Epithelial cell of prostate (primary cell): ENCODE measurements at places on chromosomes 11 and 22.
A peak's percentile ranks its signal among the peaks of the same experiment; 100 is the strongest.

GRCh38 chr11:126817523-126818450 is 182.8 kb downstream of the KIRREL3 start:
- DNase-seq: no peak

- no peak for DNase-seq
These were observed 68.7 kb upstream of the AMPD3 start for GRCh38 chr11:10386361-10386760.

DNA sequence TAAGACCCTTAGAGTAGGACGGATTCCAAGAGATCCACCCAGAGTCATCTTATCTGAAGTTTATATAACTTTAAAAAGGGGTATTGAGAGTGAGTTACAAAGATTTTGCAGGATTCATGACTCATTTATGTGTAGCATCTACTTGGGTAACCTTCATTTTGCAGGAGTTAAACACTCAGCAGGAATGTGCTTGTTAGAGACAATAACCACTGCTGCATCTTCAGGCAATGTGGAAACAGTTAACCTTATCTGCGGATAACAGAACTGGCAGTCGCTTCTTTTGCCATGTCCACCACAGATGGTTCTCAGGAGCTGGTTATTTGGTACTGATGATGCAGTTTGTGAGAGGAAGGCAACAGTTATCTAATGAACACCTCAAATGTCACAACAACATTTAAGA is 417.9 kb upstream of the DDI1 start:
- DNase-seq: no peak

GRCh38 chr11:117930668-117931330 is 1.6 kb upstream of the TMPRSS13 start:
- no peak for DNase-seq

DNA sequence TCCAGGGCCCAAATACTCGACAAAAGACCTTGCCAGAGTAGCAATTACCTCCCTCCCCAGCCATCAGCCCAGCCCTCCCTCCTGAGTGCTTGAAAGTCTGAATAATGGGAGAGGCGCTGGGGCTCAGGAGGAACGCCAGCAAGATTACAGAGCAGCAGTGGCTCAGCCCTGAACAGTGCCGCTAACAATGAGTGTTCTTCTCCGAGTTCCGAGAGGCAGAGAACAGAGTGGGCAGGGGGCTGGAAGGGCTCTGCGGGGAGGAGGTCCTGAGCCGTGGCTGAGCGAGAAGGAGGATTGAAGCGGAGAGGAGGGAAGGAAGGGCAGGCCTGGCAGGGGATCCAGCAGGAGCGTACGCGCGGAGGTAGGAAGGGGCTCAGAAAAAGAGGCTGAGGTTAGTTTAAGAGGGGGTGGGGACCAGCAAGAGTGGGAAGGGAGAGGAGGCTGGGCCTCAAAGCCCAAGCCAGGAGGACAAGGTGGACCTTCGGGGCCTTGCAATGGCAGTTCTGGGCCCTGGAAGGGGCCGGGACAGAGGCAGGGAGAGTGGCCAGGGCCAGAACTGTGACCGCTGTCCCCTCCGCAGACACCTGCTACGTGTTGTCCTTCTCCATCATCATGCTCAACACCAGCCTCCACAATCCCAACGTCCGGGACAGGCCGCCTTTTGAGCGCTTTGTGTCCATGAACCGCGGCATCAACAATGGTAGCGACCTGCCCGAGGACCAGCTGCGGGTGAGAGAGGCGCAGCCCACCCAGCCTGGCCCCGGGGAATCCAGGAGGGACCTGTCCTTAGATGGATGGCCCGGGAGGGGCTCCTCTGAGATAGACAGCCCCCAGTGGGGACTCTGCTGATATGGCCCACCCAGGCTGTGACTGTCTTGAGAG is 20.6 kb downstream of the CYTH4 start:
- no peak for DNase-seq

GRCh38 chr22:35039625-35040024 is 26.3 kb upstream of the ISX start:
- no peak for DNase-seq

DNA sequence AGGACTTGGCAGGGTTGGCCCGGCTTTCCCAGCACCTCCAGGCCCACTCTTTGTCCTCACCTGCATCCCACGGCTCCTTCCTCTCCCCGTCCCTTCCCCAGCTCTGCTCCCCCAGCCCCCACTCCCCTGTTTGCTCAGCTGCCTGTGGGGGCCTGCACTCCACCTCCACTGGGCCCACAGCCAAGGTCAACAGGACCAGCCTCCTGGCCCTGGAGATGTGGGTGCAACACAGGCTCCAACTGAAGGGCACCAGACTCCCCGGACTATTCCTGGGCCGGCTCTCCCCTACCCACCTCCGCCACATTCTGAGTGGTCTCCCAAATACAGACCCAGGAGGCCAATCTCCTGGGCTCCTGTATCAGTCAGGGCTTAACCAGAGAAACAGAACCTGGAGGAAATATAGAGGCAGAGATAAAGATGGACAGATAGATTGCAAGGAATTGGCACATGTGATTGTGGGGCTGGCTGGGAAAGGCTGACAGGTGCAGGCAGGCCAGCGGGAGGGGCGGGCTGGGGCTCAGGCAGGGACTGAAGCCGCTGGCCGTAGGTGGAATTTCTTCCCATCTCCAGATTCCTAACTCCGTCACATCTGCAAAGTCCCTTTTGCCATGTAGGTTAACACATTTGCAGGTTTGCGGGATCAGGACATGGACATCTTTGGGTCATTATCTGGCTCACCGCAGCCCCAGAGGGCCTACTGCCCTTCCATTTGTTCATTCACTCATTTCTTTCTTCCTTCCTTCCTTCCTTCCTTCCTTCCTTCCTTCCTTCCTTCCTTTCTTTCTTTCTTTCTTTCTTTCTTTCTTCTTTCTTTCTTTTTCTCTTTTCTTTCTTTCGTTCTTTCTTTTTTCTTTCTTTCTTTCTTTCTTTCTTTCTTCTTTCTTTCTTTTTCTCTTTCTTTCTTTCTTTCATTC is 45.8 kb upstream of the MYH9 start:
- DNase-seq: no peak

DNA sequence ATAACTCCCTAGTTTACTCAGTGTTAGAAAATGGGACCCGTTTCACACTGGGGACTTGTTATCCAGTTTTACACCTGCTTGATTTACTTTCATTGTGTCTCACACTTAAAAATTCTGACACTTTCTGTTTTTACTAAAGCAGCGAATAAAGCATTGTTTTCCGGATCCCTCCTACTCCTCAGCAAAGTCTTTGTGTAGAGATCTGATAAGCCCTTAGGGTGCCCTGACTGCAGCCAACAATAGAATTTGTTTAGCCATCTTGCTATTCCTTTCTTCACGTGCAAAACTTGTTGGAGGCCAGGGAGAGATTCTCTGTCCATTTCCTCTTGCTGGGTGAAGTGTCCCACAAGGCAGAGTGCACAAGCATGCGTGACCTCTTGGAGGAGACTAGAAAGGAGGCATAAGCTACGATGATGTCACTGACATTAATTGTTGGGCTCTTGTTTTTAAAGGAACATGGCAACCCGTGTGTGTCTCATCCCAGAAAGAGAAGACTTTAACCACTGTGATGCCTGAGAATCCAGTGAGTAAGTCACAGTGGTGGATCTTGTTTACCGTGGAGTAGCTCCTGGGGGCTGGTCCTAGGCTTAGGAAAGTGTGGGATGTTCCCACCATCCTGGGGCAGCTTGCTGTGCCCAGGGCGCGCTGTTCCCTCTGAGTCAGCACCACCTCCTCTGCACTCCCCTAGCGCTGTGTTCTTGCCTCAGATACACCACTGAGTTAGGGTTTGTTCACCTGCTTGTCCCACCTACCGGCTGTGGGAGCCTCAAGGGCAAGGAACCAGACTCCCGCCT is 27.7 kb downstream of the MICAL2 start:
- peak; percentile 33 for DNase-seq

- peak; percentile 67 for DNase-seq
These were observed 7.0 kb downstream of the C11orf86 start for GRCh38 chr11:66981976-66982578.

DNA sequence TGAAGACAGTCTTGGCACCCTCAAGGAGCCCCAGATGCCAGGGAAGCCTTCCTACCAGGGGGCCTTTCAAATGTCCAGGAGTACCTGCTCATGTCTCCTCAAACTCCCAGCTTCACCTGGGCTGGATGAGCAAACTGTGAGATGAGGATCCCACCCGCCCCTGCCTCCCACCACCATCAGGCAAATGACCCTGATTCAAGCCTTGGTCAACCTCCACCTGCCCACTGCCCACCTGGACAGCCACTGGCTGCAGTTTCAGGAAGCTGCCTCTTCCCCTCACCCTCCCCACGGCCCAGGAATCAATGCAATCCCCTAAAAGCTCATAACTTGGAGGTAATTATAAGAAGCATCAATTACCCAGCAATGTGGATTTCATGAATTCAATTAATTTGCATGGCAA is 122.7 kb downstream of the BUD13 start:
- DNase-seq: no peak

DNA sequence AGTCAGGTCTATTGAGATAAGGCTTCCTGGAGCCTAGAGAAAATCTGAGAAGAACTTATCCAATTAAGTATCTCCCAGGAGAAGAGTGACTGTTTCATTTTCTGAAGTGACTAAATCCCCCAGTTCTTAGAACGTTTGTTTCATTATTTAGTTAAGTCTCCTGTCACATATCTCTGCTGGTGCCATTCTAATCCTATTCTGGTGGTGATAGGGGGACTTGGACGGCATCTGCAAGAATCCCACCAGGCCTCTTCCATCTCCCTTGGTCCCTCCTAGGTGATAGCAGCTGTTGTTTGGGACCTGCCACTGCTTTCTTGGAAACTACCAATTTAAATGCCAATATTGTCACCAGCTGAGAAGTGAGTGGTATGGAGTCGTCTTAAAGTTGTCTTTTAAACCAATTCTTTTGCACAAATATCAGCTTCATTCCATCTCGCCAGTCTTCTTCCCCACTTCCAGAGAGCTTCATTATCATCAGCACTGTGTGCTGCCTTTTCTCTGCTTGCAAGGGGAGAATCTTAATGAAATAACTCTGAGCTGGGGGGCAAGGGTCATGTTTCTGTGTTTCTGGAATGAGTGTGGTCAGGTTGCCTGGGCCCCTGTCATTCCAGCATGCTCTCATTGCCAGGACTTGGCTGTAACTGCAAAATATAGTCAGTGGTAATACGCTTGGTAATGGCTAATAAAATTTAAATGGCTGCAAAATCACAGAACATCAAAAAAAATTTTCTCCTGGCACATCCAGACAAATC is 104.8 kb downstream of the LDLRAD3 start:
- no peak for DNase-seq

DNA sequence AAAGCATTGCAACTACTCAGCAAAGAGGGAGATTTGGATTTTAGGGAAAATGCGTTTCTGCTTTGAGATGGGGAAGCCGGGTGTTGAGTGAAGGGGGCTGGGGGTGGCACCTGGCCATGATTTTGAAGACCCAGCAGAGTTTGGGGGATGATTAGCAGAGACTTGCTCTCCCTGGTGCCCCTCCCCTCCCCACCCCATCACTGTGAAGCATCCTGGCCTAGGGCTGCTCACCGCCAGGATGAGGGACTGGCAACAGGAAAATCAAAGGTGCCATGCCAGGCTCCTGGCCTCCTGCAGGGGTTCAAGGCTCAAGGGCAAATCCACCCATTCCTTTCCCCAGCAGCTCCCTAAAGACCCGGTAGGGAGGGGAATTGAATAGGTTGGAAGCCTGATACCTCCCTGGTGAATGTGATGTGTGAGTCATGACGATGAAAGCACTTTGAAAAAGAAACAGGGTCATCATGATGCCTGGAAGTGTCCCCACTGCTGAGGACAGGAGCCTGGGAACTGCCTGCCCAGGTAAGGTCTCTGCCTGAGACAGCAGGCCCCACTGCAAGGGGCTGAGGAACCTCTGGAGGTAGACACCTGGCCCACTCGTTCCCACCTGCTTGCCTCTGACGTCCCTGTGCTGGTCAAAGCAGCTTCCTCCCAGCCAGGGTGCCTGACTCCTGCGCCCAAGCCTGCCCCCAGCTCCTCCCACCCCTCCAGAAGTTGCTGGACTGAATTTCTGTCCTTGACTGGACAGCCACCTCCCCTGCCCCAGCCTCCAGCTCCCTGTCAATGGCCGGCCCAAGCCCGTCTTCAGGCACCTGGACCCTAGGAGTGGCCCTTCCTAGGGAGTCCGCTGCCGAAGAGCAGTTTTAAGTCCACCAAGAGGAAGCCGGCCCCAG is 1.7 kb downstream of the CHST1 start:
- DNase-seq: no peak

DNA sequence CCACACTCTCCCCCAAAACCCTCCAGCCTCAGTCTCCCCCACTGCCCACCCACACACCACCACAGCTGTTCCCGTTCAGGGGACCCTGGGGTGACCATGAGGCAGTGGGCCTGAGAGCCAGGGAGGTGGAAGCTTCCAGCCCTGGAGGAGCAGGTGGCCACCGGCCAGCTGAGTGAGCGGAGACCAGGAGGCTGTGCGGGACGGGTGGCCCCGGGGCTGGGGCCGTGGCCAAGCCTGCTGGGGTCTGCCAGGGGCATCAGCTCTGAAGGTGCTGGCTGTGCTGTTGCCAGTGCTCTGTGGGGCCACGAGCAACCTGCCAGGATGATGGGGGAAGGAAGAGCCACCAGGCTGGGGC is 26.0 kb downstream of the OSBPL5 start:
- DNase-seq: no peak

GRCh38 chr22:40878922-40879321 is 17.0 kb upstream of the DNAJB7 start:
- no peak for DNase-seq

GRCh38 chr11:117045956-117046355 is 52.3 kb downstream of the SIK3 start:
- DNase-seq: no peak

DNA sequence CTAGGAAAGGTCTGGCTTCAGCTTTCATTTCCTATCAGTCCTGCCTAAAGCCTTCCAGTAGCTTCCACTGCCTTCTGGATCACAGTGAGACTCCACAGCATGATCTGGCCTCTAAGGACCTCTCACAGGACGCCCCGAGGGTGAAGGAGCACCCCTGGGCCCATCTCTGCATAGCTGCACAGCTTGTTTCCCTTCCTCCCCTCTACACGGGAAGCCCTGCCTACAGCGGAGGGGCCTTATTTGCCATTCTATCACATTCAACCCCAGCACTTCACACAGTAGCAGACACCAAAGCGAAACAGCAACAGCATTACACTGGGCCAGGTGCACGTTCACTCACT is 162.3 kb upstream of the GRK3 start:
- no peak for DNase-seq

GRCh38 chr11:1529774-1530173 is 42.3 kb downstream of the DUSP8 start:
- DNase-seq: no peak

- peak; percentile 91 for DNase-seq
These were observed 100.7 kb upstream of the ANO3 start for GRCh38 chr11:26231252-26231661.

DNA sequence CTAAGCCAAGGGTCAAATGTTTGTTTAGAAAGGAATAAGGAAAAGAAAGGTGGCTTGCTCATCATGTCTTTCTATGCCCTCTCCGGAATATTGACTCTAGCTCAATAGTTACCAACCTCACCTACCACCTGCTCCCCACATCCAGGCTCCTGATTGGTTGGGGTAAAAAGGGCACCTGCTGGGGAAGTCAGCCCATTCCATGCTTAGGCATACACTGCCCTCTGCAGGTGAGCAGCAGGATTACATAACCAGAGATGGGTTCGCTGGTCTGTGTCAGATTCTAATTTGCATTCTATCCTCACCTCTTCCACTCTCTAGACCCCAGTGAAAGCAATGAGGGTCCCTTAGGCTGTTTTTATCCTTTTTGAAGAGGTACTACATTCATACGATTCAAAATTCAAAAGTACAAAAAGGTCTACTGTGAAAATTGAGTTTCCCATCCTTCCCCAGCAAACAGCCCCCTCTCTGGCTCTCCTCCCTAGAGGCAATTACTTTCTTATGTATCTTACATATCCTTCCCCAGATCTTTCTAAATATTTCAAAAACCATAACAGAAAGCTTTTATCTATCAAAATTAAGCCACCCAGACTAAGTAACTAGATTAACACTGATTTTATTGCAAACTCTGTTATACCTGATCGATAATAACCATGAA is 98.0 kb upstream of the ASPHD2 start:
- peak; percentile 31 for DNase-seq
